ENCODE measurements at places on chromosomes 16 and 17. TPM values are rescaled to one million over a fixed set of nuclear protein-coding genes. Genes with fewer than 3 reads are reported as not detected.

DNA sequence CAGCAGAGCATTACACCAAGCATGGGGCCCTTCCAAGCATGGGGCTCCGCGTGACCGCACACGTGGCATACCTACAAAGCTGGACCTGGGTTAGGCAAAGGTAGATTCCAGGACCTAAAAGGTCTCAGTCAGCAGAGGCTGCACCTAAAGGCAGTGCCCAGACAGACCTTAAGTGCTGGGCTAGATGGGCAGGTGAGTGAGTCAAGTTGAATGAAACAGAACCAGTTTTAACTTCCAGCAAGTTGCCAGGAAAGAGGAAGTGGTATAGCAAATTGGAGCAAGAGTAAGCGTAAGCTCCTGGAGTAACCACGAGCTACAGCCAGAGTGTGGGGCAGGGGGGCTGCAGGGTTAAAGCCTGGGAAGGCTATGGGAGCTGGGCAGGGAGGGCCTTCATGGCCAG, 49.5 kb downstream of the SRCIN1 start:
- DNase-seq = no peak

GRCh38 chr17:12867726-12868125, 78.4 kb downstream of the ARHGAP44 start:
- no peak for DNase-seq

Gene CDT1
- 1.3 TPM for total RNA-seq

DNA sequence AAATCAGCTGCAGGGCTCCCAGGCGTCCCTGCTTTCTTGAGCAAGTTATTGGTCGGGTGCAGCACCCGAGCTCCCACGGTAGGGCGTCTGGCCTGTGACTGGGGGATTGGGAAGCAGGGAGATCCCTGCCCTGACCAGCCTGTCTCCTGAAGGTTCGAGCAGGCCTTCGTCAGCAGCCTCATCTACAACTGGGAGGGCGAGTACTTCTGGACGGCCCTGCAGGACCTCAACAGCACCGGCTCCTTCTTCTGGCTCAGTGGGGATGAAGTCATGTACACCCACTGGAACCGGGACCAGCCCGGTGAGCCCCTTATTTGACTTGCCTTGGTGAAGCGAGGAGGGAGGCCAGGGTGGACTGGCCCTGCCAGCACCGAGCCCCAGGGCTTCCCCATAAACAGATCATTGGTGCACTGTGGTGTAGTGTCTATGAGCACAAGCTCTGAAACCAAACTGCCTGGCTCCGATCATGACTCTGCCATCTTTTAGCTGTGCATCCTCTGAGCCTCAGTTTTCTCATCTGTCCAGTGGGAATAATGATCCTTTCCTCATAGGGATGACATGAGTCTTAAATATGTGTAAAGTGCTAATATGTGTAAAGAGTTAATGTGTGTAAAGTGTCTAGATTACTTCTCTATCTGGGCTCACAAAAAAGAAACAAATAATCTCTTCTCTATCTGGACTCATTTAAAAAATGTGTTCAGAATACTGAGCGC, 48.9 kb downstream of the MRC2 start:
- DNase-seq = no peak

Gene CCL1
- total RNA-seq = not detected

DNA sequence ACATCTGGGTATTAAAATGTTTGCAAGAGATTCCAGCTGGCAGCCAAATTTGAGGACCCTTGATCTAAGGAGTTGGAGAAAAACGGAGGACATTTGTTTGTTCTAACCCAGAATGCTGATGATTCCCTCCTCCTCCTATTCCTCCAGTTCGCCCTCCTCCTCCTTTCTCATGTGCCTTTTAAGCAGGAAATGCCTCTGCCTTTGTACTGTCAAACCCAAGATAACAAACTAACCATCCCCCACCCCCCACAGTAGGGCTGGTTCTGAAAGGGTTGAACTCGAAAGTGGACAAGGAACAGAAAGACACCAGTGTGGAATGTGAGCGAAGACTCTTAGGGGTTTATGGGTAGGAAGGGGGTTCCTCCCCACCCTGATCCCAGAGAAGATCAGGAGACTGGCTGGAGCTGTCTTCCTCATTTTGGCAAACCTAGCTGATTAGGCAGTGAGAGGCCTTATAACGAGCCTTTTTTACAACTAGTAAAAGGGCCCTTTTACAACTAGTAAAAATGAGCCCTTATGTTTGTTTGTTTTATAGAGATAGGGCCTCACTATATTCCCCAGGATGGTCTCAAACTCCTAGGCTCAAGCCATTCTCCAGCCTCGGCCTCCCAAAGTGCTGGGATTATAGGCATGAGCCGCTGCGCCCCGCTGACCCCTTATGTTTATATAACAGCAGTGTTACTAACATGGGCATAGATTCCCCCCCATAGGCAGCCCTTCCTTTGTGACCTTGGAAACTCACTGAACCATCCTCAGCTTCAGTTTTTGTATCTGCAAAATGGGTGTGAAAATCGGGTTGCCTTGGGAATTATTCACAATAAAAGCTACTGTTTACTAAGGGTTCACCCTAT, 975 bp downstream of the CHD9 start:
- DNase-seq = no peak

DNA sequence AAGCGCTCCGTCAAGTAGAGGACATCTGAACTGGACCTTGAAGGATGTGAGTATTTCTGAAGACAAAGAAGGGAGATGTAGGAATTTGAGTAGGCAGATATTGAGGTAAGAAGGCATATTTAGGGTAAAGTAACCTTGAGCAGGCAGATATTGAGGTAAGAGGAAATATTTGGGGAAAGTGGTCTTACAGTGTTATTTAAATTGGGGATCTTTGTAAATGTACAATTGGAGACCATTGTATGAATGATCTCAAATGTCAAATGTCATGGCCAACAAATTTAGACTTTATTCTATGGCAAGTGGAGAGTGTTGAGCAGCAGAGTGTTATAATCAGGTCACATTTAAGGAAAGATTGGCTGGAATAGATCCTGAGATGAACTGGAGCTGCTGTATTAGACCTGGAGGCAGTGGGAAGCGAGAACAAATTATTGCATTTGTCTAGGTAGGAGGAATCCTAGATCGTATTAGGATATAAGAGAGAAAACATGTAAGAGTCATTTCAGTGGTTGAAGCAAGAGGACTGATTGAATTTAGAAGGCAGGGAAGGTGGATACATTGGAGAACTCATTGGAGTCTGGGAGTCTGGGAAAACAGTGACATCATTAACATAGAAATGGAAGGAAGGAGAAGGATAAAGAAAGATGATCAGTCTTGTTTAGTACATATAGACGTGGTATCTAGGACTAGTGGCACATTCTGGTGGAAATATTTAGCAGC, 165.6 kb downstream of the MAP2K6 start:
- DNase-seq = no peak

Gene PLA2G10
- total RNA-seq = not detected

Gene PLK1
- total RNA-seq = 0.60 TPM

DNA sequence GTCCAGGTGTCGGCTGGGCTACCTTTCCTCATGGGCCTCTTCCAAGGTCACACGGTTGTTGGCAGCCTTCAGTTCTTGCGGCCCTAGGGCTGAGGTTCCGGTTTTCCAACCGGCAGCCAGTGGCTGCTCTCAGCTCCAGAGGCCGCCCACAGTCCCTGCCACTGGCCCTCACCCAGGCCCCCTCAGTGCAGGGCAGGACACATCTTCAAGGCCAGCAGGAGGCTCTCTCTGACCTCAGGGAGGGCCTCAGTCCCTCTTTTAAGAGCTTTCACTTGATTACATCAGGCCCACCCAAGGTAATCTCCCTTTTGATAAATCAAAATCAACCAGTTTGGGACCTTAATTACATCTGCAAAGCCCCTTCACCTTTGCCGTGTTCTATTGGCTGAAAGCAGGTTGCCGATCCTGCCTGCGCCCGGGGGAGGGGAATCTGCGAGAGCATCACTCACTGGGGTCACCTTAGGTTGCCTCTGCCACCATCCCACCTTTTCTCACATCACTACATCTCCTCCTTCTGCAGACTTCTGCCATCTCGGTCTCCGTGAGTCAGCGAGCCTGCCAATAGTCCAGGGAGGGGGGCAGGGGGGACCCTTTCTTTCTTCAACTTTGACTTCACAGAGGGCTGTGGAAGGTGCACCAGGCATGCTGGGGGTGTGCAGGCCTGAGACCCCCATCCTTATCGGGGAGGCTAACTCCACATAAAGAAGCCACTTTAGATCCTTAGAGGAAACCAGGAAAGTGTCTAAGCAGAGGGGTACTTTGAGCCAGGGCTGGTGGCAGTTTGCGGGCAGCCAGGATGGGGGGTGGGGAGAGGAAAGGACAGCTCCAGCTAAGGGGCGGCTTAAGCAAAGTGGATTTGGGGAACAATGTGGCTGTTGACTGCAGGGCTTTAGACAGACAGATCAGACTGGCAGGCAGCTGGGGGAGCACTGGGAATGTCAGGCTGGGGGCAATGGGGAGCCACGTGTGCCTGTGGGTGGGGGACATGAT, 28.8 kb upstream of the NXPH3 start:
- DNase-seq = no peak

GRCh38 chr17:38900978-38901656, 24.3 kb upstream of the LASP1NB start:
- no peak for DNase-seq

GRCh38 chr17:18028114-18028951, 10.6 kb downstream of the ATPAF2 start:
- no peak for DNase-seq

Gene TNS4
- total RNA-seq = 0.77 TPM

GRCh38 chr17:60901806-60902205, 224.2 kb downstream of the BCAS3 start:
- no peak for DNase-seq

DNA sequence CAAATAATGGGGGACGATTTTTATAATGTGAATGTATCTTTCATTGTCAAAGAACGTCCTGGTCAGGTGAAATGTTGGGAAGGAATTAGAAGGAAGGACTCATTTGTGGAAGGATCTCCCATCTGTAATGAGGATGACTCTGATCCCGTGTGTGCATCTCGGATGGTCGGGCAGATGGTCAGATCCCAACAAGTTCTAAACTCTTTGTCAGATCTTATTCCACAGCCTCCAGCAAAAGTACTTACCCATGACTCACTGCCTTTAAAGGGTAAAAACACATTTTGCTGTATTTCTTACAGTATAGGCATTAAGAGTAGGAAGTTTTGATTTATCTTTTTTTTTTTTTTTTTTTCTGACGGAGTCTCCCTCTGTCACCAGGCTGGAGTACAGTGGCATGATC, 539 bp upstream of the KRTAP4-8 start:
- DNase-seq = no peak

Gene ACACA
- 27.7 TPM for total RNA-seq

Gene TP53TG3F
- total RNA-seq = not detected

Gene SYCE1L
- 3.8 TPM for total RNA-seq

GRCh38 chr17:17386094-17386800, 83.1 kb downstream of the NT5M start:
- no peak for DNase-seq

DNA sequence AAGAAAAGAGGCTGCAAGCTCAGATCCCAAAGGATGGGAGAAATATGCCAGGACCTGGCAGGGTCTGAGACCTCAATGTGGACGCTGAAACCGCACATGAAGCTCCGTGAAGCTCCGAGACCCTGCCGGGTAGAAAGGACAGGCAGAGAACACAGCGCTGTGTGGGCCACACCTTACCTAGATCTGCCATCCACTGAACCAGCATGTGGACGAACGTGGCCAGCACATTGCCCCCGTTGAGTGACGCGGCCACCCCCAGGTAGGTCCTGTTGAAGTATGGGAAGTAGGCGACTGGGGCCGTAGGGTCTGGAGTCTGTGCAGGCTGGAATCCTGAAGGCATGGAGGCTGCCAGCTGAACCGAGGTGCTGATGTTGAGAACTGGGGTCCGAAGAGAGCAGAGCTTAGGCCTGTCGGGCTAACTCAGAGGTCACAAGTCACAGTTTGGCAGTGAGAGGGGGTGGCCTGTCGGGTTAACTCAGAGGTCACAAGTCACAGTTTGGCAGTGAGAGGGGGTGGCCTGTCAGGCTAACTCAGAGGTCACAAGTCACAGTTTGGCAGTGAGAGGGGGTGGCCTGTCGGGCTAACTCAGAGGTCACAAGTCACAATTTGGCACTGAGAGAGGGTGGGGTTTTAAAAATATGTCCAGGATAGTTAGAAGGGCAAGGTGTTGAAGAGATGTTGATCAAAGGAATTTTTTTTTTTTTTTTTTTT, 6.1 kb upstream of the TRPV1 start:
- DNase-seq = no peak

DNA sequence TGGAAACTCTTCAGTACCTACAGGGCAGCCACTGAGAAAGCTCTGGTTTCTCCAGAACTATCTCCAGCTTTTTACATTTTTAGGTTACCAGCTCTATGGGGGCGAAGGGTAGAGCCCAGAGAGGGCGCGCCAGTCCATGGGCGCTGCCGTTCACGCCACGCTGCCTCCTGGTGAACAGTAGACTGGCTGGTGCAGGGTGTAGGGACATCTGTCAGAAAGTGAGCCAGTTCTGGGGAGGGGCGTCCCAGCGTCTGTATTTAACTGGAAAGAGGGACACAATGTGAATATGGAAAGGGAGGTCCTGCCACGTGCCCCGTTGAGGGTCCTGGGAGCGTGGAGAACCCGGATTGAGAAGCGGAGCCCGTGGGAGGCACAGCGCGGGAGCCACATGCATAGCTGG, 16.4 kb upstream of the CLEC18A start:
- no peak for DNase-seq

DNA sequence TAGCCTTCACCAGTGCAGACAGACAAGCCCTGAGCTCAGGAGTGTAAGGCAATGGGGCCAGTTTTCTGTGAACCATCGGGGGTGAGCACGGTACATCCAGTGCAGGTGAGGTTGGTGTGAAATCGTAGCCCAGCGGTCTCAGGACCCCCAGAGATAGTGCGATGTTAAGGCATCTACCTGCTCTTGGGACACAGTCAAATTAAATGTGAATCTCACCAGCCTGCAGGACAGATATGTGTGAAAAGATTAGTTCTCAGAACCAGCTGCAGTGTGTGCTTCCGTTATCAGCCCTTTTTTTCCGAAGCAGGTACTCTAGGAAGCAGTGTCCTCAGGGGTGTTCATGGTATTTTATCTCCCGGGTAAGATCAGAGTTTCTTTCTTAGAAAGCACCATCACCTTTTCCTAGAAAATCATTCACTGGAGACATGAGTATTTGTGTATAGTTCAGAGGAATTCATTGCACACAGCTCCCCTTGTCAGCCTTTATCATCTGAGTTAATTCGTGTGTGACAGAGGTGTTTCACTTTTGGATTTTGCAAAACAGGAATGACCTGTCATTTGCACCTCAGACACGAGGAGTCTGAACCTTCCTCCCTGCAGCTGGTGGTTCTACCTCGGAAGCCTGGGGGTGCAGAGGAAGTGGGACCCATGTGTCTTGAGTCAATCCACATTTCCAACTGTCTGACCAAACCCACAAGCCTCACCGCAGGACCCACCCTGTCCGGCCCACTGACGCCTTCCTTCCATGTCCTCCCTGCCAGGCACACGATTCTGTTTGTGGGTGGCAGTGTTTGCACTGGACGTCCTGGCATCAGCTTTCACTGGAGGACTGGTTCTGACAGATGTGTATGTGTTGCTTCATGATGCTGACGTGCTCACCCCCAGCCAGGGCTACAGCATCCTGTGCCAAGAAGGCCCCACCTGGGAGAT, 107.8 kb downstream of the CLEC16A start:
- no peak for DNase-seq

- DNase-seq = no peak
Observed at GRCh38 chr17:4584101-4584916, at the start of gene SMTNL2. TSS of gene SMTNL2 (plus strand) at chr17:4584529. CDS start at chr17:4584606, 77 bp downstream.

Gene AHSP
- not detected for total RNA-seq

Data from T-helper 17 cell (primary cell).